H7 (cell line): ENCODE measurements at places on chromosomes 12 and 14.

DNA sequence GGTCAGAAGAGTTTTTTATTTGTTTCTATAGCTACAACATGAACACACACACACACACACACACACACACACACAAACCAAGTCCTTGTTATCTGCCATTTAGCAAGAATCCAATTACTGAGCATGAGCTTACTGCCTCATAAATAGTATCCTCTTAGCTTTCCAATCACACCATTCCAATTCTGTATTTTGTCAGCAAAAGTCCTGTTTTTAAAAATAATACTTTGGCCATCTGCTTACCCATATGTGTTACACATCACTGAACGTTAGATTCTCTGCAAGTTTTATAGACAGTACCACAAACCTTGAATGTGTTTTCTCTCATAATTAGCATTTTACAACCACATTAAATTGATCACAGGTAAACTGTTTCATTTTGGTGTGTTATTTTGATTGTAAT is 1905.4 kb upstream of the FLRT2 start:
- no peak for DNase-seq

- no peak for DNase-seq
Measured at GRCh38 chr12:54697851-54698250, 49.7 kb upstream of the DCD start.

DNA sequence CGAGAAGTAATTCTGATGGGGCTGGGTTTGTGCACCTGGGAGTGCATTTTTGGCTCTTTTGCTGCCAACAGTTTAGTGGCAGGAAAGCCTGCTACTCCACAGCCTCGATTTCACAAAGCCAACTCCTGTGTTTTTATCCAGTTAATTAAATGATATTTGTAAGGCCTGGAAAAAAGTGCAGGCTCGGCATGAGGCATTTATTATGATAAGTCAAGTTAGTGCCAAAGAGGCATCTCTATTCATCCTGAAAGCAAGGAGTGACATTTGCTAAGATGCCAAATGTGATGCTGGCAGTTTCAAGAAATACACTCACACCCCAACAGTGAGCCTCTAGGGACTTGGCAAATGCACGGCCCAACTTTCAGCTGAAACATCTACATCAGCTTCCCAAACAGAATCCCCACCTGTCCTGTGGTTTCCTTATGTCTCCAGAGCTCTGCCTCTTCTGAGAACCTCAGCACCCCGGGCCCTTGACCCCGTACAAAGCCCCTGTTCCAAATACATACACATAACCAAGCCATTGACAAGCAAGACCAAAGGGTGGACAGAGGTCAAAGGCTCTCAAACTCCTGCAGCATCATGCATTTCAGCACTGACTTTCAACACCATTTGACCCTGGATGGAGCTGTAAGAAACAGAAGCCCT is 955.1 kb upstream of the TMEM132C start:
- no peak for DNase-seq

DNA sequence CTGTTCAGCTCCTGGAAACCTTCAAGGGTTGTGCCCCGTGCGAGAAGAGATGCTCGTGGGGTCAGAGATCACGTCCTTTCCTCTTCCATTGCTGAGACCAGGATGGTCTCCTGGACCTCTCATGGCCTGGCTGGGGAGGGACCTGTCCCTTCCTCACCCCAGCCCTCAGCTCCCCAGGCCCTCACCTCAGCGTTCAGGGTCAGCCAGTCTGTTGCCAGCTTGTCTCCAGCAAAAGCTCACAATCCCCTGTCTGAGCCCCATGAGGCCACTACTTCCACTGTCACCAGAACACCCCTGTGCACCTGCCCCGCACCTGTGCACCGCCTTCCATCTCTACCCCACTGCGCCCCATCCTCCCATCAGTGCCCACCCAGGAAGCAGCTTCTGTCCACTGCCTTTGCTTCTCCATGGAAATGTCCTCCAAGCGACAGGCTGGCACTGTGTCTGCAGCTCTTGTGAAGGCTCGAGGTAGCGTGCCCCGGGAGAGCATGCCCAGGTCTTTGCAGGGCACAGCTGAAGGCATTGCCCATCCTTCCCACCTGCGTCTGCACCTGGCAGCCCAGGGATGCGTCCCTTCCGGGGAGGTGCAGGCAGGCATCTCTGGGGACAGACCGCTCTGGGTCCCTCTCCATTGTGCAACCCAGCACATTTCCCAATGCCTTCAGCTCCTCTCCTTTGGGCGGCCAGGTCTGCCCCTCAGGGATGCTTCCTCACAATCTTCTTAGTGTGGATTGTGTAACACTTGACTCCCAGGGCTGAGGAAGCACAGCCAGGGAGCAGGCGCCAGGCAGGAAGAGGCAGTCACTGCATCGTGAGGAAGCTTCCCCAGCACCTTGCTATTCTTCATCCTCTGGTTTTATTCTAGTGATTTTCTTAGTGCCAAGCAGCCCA is 179.6 kb downstream of the ADGRD1 start:
- no peak for DNase-seq

DNA sequence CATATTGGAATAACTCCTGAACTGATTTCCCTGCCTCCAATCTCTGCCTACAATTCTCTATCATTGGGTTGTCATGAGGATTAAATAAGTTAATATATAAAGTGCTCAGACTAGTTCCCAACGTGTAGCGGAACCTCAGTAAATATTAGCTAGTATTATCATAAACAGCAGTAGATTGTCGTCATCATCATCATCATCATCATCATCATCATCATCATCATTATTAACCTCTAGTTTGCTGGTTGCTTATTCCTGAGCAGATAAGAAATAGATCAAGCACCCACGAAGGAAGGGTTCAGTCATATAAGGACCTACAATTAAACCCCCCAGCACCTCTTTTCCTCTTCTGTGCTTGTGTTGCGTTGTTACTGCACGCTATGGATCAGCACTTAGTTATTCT is 48.8 kb upstream of the PARP11 start:
- DNase-seq, result no peak

GRCh38 chr12:53211476-53212381 is 4.7 kb upstream of the ITGB7 start:
- peak; percentile 86 for DNase-seq

- DNase-seq, result no peak
Measured at GRCh38 chr12:125684968-125685790, 619.9 kb downstream of the AACS start.

DNA sequence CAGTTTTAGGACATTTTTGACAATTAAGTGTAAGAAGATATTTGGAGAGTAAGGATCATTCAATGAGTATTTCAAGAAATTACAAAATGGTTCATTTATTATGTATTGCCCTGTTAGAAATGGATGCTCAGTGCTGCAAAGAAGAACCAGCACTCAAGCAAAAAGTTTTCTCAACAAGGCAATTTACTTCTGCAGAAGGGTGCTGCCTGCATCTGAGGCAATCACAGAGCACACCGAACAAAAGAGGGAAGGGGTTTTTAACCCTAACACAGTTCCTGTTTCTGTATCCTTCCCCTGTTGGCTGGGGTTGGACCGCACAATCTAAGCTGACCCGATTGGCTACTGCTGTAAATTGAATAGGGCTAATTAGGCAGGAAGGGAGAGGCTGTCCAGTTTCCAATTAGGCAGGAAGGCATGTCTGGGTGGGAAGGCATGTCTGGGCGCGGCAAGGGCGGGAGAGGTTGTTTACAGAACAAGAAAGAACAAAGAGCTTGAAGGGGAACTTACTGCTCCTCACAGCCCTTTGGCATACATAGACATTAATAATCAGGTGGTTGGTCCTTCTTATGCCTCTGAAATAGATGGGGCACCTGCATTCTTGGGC is 41.4 kb downstream of the SPTSSA start:
- DNase-seq, result no peak

- no peak for DNase-seq
Measured at GRCh38 chr14:45177076-45177475, 41.3 kb downstream of the FANCM start.
